ENCODE measurements at places on chromosomes 1 and 21.

DNA sequence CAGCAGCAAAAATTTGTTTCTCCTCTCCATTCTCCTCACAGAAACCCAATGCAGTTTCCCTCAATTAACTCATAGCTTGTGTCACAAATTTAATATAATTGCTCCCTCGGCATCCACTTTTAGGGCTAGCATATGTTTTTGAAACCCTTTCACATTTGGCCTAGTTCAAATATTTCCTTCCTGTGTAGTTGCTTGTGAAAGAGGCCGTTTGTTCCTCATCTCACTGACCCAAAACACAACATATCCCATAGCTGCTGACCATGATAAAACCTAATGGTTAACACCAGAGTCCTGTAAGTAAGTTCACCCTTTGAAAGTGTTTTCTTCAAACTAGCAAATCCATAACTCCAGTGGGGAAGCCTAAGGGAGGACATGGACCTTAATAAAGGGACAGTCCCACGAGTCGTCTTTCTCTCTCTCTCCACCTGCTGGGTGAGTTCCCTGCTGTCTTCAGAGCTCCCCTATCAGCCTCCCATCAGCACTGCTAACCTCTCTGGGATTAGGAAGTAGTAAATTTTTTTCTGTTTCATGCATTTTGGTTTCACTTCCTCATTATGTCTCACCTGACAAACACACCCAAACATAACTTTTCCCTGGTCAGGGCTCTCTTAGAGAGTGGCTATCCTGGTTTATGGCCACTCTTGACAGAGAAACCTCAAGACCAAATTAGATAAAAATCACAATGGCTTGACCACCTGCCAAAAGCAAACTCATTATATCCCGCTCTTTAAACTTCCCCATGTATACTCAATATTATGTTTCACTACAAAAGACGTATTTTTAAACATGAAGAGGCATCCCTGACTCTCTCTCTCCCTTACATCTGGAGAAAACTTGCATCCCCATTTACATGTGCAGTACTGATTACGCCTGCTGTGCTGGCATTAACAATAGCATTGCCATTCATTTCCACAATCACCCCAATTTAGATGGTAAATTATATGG is 177.7 kb upstream of the HP1BP3 start:
- peak; percentile 63 for DNase-seq

DNA sequence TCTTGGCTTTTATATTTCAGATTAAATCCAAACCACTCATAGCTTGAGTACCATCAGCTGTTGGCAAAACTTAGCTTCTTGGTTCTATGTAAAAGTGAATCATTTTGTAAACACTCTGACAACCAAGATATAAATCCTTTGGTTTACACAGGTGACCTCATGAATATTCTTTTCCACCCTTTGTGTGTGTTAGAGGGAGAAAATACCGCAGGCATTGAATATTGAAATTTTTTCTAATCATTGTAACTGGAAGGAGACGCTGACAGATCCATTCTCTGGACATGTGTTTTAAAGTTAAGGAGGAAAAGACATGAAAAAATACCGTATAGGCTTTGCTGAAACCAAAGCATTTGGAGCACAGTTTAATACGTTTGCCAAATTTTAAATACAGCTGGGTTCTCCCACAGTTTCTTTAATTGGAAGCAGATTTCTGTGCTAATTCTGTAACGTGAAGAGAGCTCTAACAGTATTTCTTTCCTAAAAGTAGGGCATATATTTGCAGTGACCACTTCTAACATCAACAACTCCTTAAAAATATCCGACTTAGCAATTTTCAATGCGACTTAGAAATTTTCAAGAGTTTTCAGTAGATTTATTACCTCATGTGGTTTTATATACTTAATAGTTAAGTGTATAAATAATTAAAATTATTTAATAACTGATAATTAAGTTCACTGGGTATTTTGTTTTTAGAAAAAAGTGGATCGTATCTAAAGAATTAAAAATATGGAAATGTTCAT is 388.2 kb downstream of the USP25 start:
- DNase-seq = no peak

DNA sequence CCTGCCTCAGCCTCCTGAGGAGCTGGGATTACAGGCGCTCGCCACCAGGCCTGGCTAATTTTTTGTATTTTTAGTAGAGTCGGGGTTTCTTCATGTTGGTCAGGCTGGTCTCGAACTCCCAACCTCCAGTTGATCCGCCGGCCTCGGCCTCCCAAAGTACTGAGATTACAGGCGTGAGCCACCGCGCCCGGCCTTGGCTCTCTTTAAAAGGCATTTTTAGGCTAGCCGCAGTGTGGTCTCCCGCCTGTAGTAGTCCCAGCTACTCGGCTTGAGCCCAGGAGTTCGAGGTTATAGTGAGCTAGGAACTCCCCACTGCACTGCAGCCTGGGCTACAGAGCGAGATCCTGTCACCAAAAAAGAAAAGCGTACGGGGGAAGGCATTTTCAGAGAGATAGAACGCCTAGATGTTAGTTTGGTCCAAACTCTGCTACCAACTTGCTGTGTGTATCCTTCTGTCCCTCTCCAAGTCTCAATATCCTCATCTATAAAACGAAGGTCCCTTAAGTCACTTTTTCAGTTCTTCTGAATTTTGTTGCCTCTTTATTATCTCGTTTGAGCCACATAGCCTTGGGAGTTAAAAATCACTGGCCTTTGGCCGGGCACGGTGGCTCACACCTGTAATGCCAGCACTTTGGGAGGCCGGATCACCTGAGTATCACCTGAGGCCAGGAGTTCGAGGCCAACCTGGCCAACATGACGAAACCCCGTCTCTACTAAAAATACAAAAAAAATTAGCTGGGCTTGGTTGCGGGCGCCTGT is 734 bp downstream of the MED18 start:
- peak; percentile 21 for DNase-seq

- DNase-seq = peak; percentile 38
Observed at GRCh38 chr21:38950435-38951094, 144.8 kb downstream of the ETS2 start.

GRCh38 chr1:28775121-28775942 is 36.6 kb upstream of the OPRD1 start:
- peak; percentile 92 for DNase-seq

All from inflammatory macrophage (primary cell).